ENCODE measurements at places on chromosomes 12 and 14.

GRCh38 chr14:38000340-38000739, 207.4 kb upstream of the SSTR1 start:
- DNase-seq = no peak

DNA sequence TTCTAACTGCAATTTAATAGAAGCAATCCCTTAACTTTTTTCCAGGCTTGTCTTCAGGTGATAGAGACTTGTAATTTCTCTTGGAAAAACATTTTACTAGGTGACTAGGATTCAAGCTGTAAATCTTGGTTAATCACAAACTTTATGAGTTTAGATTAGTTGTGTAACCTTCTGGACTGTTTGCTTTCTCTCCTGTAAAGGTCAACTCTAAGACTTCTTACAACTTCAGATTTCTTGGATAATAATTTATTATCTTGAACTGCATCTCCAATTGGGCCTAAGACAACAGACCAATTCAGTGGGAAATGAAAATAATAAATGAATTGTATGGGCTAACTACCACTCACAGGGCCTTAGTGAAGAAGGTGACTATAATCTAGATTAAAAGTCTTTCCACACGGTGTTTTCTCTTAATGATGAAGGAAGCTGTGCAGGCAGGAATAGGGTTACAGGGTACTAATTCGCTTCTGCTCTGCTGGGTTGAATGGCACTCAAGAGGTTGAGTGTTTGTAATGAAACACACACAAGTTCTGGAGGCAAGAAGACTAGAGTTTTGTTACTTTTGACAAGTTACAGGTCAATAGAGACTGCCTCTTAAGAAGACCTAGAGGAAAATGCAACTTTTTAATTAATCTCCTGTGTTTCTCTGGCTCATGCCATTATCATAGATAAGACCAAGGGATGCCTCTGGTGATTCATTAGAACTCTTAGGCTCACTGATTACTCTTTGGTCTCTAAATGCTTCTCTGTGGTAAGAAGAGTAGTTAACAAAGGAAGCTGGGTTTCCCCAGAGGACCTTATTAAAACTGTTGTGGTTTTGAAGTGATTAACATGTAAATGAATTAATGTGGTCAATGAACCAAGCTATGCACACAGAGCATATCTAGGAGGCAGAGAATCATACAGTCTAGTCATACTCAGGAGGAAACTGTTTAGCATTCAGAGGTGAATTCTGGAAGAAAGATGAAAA, 30.0 kb upstream of the OR4E1 start:
- no peak for DNase-seq

DNA sequence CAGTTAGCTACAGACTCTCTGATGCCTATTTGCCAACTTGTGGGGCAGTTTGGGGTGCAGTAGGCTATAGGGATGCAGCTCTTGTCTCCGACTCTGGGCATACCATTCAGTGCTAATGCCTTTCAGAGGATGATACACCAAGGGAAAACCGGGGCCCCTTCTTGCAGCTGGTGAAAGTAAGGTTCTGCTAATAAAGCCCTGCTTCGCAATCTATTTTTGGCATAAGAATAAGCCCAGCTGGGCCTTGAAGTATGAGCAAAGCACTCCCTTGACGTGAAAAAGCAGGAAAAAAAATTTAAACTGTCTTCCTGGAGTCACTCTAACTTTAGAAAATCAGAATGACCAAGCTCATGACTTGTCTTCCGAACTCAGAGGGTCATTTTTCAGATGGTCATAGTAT, 124.1 kb upstream of the RBM19 start:
- DNase-seq = peak; percentile 54

DNA sequence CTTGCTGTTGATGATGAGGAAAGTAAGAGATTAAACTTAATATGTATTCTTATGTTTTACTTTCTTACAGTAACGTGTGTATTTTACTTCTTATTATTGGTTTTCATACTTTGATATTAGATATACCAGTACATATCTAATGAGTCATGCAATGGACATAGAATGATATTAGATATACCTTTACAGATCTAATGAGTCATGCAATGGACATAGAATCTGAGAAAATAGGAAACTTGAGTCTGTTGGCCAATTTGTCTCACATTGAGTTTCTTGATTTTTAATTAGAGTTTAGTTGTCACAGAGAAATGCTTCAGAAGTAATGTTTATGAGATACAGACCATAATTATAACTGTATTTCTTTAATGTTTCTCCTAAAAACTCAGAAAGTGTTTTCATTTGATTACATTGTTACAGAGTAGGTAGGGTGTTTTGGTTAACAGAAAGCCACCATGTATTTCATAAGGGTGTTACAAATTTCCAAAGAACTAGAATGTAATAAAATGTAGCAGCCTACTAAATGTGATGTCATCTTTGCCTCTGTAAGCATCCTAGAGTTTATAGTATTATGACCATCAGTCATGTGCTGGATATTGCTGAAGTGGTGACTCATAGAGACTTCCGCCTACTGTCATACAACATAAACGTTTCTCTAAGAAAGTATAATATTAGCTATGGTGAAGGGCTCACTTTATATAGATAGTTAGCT, 3.0 kb downstream of the GAS2L3 start:
- no peak for DNase-seq

GRCh38 chr14:103131580-103131979, 8.3 kb downstream of the TNFAIP2 start:
- no peak for DNase-seq

- peak; percentile 88 for DNase-seq
These were observed 41.4 kb upstream of the MANSC4 start for GRCh38 chr12:27821259-27821973.

DNA sequence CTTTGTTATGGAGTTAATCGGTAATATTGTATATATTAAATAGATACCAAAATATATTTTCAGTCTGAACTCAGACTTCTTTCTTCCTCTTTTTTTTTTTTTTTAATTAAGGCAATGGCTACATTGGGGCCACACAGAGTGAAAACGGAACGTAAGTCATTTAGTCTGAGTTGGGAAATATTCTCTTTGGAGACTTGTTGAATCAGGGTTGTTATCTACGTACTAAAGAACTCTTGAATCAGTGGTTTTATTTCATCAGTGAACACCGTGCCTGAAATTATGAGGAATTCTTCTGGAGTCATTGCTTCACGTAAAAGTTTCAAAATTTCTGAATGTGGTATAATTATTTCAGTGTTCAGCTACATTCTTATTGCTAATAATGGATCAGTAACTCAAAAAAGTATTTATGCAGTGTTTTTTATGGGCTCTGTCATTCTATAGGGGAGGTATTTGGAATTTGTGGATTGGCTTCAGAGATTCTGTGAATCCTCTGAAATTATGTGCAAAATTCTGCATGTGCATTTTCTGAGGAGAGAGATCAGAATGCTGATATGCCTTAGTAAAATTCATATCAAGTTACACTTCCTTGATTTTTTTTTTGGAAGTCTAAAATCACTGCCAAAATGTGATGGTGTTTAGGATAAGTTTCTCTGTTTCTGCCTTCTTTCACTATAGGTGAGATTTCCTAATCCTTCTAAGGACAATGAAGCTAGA, 39.6 kb downstream of the BRMS1L start:
- no peak for DNase-seq

DNA sequence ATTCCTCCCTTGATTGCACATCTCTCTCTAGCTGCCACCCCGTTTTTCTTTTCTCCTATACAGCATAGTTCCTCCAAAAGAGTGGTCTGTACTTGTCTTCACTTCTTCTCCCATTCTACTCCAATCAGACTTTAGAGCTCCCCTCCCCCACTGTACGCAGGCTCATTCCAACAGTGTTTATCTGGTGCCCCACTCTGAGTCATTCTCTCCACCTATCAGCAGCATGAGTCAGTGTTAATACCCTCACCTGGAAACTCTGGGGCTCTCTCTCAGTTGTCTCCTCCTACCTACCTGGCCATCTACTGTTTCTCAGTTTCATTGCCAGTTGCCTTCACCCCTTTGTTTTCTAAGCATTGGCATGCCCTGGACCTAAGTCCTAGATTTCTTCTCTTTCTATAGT, 175.1 kb upstream of the ARHGAP5 start:
- DNase-seq = no peak

GRCh38 chr12:112261559-112261958, 120.7 kb downstream of the HECTD4 start:
- DNase-seq = peak; percentile 14

DNA sequence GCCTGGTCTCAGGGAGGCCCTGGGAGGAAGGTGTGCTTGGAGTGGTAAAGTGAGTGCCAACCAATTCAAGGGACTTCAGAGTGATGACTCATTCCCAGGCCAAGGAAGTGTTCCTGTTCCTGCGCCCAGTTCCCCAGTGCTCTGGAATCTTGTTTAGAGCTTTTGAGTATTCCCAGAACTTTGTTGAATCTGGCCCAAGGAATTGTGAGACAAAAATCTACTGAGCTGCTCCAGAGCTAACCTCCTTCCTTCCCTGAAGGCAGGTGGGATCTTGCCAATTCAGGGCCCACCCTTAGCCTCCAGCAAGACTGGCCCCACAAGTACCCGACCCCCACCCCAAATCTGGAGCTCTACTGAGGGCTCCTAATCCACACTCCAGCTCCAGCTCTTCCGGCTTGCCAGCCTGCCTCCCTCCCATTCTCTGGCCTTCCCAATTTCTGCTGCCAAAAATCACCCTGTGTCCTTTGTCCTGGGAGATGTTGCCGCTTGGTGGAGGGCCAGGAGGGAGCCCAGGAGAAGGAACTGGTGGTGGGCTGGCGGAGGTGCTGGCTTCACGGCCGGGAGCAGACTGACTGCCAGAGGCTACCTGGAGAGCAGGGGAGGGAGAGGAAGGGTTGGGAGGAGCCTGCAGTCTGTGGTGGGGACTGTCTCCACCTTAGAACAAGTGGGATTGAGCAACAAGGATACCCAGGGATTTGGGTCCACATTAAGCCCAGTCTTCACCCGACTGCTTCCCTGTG, 2.0 kb upstream of the ATN1 start:
- peak; percentile 85 for DNase-seq

DNA sequence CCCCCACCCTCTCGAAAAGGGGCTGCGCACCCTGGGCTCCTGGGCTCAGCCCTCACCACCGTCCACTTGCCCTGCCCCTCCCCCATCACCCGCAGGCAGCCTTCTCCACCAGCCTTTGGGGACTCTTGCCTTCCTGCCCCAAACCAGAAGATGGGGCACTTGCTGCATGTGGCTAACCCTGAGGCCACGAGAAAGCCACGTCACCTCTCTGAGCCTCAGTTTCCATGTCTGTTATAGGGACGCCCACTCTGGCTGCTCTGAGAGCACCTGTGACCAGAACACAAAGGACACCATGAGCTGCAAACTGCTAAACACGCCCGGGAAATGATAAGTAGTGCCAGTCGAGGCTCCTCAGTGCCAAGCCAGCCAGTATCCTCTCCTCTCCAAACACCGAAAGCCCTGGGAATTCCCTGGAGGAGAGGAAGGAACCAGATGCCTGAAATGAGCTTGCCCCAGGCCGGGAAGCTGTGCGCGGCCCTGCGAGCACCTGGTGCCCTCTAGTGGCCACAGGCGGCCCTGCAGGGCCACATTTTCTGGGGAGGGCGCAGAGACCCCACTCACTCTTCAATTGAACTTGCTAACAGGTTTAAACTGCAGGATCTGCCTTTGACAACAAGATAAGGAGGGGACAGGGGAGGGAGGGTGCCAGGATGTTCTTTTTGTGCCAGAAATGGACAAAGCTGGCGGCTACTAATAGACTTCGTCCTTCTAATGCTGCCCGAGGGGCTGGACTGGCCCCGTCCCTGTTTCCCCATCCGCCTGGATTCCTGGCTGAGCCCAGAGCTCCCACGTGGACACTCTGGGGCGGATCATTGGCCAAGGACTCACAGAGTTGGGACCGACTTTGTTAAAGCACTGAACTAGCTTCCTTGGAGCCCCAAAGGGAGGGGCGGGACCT, 10.2 kb upstream of the SERPINA9 start:
- DNase-seq = peak; percentile 69

GRCh38 chr14:76194327-76194726, 42.6 kb downstream of the GPATCH2L start:
- DNase-seq = no peak

- no peak for DNase-seq
These were observed 109.0 kb upstream of the AMIGO2 start for GRCh38 chr12:47188576-47189441.

- peak; percentile 9 for DNase-seq
These were observed 39.9 kb upstream of the DHRS7 start for GRCh38 chr14:60204843-60205774.

DNA sequence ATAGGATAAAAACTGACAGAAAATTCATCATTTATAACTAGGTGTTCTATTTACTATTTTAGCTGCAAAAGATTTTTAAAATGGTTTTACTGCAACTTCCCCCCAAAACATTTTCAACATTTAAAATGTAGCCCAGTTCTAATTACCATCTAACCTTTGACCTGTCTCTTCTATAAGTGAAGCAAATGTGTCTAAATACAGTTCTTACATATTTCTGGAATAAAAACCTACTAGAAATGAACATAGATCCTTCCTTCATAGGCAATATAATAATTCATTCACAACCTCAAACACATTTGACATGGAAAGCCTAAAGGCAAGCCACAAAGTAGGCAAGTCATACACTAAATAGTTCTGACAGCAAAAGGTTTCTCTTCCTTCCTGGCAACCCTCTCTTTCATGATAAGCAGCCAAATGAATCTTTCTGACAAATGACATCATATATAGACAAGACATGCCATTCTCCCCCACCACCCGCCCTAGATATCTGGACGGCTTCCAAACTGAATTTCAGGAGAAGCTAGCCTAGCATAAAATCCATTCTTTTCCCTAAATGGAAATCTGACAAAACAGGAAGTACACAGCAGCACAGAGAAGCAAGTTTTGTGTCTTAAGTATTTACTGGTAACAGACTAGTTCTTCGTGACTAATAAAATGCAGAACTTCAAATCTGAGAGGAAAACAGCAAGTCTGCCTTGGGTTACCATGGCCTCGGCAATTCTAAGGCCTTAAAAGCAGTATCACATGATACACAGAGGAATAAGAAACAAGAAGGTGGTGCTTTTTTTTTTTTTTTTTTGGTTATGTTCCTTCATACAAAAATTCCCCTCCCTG, 17.2 kb upstream of the ARID4A start:
- peak; percentile 67 for DNase-seq

DNA sequence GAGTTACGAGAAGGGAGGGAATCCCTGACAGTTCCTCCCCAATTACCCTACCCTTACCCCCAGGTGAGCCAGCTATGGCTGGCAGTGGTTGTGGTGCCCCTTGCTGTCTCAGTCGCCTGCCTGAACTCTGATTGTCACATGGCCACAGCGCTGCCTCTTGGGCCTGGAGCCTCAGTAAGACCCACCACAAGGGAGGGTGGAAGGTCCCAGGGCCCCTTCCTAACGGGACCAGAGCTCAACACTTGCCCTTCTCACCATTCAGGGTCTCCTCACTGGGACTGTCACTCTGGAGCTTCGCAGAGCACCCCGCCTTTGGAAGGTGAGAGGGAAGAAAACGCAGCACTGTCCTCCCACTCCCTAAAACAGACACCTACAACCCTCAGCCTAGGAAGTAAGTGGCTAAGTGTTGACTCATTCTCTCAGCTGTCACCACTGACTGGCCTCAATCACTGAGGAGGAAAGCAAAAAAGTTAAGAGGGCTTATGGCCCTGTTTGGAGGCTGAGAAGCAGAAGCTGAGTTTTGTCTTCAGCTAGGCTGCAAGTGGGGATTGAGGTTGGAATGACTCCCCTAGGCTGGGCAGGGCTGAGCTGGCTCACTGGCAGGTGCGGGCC, 1.0 kb downstream of the TMEM253 start:
- no peak for DNase-seq

All from tongue (tissue), 3 donors.